ENCODE measurements at places on chromosomes 3 and 15. TPM values are rescaled to one million over a fixed set of nuclear protein-coding genes. Genes with fewer than 3 reads are reported as not detected.

Gene WDR73
- 16.8 TPM for total RNA-seq

Gene RTP3
- not detected for total RNA-seq

Gene ZNF106
- 28.0 TPM for total RNA-seq

Gene UROC1
- not detected for total RNA-seq

Measured in myometrial cell (primary cell).